ENCODE measurements at places on chromosomes 12 and 14.

- DNase-seq: no peak
Measured at GRCh38 chr12:65462484-65462883, 184.0 kb downstream of the MSRB3 start.

- no peak for DNase-seq
Measured at GRCh38 chr12:45224311-45224710, 8.4 kb downstream of the ANO6 start.

GRCh38 chr12:103840462-103840875 lies 565 bp downstream of the NT5DC3 start:
- peak; percentile 67 for DNase-seq

DNA sequence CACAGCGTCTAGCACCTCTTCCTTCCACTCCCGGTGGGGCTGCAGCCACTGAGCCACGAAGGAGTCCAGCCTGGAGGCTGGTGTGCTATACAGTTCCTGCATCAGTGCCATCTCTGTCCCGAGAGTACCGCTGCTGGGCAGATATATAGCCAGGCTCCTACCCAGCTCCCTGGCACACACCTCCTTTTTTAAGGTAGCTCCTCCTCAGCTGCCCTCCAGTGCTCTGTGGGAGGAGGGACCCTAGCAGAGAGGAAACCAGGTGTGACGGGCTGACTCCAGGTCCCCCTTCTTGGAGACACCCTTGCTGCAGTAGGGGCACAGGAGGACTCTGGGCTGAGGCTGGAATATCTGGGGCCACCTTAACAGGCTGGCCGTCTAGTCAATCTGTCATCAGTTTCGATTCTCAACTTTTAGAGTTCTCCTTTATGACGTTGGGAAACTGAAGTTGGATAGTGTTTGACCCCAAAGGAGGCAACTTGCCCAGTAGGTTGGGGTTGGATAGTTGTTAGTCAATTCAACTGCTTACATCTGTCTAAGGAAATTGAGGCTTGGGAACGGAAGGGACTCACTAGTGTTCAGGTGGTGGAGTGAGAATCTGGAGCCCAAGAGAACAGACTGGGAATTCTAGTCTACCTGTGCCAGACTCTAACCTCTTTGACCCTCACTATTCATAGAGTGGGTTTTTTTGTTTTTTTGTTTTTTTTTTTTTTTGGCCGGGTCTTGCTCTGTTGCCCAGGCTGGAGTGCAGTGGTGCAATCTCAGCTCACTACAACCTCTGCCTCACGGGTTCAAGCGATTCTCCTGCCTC lies at the start of gene OASL:
OASL (minus strand) TSS at position 386 of the 808 bp plus-strand sequence; CDS start at position 111, 275 bp downstream.
- DNase-seq: peak; percentile 66

DNA sequence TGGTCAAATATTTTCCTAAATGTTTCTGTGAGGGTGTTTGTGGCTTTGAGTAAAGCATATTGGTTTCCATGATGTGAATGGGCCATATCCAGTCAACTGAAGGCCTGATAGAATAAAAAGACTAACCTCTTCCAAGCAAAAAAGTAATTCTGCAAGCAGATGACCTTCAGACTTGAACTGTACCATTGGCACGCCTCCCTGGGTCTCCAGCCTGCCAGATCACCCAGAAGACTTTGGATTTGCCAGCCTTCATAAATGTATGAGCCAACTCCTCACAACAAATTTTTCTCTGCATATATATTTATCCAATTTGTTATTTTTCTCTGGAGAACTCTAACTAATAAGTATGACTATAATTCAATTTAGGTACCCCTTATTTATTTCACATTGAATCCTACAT lies 190.3 kb downstream of the KIF21A start:
- DNase-seq: no peak

- no peak for DNase-seq
Measured at GRCh38 chr12:47778881-47779280, 5.8 kb downstream of the SLC48A1 start.

DNA sequence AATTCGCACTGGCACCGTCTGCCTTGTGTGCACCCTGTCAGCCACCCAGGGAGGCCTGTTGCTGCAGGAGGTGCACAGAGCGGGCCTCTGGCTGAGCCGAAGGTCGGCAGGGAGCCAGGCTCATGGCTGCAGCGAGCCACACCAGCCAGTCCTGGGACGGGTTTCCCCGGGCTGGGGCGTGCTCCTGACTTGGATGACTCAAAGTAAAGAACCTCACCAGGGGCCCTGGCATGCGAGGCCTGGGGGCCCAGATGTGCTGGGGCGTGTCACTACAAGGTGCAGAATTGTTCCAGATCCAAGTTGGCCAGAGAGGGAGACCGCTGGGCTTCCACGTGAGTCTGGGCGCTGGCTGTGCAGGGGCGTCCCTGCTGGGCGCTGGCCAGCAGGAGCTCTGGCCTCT lies 34.5 kb downstream of the FBRSL1 start:
- no peak for DNase-seq

DNA sequence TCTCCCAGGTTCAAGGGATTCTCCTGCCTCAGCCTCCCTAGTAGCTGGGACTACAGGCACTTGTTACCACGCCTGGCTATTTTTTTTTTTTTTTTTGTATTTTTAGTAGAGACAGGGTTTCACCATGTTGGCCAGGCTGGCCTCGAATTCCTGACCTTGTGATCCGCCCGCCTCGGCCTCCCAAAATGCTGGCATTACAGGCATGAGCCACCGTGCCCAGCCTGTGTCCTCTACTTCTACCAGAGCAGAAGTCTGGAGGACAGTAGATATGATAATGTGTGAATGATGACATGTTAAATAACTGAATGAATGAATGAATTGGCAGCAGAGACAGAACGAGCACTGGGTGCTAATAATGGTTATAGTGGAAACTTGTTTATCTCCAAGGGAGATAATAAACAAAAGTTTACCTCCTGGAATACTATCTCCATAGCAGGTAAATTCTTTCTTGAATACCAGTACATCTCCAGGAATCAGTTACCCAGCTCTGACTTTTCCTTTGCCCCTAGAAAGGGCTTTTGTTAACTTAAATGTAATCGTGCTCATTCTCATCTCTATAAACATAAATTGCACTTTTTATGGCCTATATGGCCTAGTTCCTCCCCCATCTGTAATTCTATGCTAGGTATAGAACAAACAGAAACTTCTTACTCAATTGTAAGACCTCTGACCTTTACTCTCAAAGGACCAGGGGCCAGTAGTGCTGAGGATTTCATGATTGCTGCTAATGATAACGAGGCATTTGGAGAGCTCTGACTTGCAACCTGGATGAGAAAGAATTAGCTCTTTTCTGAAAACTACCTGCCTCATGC lies 7.2 kb upstream of the LGALS3 start:
- DNase-seq: no peak

DNA sequence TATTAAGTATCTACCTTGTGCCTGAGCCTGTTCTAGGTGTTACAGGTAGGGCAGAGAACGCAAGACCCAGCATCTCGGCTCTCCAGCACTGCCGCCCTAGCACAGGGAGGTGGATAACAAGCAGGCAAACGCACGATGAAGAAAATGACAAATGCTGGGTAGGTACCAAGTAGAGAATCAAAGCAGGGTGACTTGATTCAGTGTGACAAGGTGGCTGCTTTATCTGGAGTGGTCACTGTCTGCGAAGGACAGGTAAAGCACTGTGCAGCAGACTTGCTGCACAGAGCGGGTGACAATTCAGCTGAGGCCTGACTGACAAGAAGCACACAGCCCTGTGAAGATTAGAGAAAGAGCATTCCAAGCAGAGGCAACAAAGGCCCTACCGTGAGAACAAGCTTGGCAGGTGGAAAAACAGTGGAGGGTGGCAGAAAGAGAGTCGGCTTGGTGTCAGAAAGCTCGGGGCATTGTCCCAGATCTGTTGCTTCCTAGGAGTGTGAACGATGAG lies 12.9 kb downstream of the PRKCH start:
- no peak for DNase-seq

DNA sequence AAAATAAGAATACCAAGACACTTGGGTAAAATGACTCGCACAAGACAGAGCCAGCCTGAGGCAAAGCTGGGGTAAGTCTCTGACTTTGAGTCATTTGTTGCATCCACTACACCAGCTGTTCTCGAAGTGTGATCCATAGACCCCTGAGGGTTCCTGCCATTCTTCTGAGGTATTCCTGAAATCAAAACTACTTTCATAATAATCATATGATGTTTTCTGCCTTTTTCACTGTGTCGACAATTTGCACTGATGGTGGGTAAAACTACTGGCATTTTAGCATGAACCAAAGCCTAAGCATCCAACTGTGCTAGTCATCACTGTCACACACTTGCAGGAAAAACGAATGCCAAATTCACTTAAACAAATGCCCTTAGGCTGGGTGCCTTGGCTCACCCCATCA lies 135.5 kb upstream of the FUT8 start:
- no peak for DNase-seq

GRCh38 chr14:50773632-50774541 lies 57.1 kb downstream of the NIN start:
- DNase-seq: peak; percentile 31

GRCh38 chr12:178829-179109 lies 35.2 kb downstream of the SLC6A12 start:
- DNase-seq: no peak

DNA sequence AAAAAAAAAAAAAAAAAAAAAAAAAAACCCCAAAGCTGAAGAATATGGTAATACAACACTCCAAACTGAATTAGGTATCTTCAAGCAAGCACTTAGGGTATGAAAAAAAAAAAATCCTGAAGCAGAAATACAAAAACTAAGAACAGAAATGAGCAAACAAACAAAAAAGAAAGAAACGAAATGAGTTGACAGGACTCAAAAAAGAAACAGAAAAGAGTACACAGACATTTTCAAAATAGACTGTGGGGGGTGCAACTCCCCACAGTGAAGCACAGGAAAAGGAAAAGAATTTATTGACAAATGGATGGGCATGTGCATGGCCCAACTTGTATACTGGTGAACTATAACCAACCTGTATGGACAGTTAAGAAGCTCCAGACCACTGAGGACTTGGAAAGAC lies 24.6 kb downstream of the RPS6KA5 start:
- DNase-seq: no peak

DNA sequence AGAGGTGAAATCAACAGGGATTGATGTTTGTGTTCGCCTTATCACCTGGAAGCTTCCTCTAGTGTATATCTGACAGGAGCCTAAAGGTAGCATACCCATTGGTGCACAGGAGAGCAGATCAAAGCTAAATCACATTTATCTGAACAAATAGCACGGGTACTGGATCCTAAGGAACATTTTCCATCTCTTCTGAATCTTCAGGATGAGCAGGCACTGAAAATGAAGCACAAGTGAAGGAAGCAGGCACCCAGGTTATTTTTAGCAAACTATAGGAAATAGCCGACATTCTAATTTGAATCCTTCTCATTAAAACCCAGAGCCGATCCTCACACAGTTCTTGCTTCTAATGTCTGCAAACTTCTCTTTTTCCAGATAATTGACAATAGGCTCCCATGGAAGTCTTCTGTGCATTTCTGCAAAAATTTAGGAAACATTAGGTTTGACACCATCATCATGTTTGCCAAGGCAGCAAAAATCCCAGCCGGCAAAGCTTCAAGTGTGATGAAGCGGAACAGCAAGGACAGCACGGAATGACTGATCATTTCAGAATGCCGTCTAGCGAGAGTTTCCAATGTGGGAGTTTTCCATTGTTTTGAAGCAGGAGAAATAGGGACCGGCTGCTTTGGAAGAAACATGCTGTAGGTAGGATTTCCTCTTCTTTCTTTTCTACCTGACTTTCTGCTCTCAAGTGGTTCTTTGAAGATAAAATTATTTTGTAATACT lies 24.3 kb upstream of the RGS6 start:
- DNase-seq: no peak

DNA sequence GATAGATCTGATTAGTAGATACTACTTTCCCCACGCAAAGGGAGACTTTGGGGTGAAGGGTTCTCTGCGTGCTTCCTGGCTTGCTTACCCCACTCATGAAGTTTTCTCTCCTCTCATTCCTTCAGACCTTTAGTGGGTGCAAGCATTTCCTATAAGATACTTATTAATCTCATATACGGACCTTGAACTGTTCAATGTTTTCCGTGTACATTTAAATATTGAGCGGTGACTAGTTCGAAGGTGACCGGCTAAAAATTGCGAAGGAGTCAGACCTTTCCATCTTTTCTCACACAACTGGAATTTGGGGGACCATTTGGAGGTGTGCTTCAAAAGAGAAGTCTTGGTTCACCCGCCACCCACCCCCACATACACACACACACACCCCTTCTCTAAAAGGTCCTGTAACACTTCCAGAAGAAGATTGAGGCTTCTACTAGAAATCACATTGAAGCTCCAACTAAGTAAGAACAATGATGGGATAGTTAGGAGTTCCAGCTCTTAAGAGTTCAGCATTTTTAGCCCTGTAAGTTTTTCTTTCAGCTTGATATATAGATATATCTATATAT lies 6.1 kb upstream of the FOXG1 start:
- DNase-seq: no peak

- peak; percentile 84 for DNase-seq
Measured at GRCh38 chr12:55724226-55724939, 4.2 kb downstream of the RDH5 start.

DNA sequence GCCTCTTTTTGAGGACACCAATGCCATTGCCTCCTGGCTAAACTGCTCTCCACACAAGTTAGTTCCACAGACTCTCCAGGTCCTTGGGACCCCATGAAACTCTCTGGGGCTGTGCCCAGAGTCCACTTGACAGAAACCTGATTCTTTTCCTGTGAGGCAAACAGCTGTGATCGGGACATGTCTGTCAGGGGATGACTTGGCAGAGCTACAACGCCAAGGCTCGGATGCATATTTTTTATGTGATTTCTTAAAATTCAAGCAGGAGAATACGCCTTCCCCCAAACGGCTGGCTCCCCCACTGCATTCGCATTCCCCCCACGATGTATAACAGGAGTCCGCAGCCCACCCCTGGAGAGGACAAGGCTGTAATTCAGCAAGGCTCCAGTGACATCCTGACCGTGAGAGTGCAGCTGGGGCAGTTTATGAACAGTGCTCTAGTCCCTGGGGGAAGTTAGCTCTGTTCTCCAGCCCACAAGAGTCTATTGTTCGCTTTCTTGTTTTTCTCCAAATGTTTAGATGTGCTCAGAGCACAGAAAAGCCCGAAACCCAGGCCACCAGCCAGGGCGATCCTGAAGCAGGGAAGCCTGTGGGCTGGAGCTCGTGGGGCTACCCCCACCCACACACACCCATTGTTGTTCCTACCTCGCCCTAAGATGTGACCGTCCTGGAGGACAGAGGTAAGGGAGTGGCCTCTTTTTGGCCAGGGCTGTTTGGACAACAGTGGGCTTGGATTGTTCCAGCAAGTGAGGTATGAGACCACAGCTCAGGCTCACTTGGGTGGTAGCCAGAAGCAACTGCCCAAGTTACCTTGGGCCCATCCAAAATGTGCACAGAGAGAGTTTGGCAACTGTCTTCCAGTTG lies 159.5 kb downstream of the ZFP36L1 start:
- peak; percentile 14 for DNase-seq
